ENCODE measurements at places on chromosomes 11 and 22. TPM values are rescaled to one million over a fixed set of nuclear protein-coding genes. Genes with fewer than 3 reads are reported as not detected.

- peak overlapping the region; percentile 83 for H3K27ac ChIP-seq
- H3K4me3 ChIP-seq, result no peak overlapping the region
- DNase-seq, result no peak
- H3K27me3 ChIP-seq, result no peaks in the 10 kb centered on the region
- H3K36me3 ChIP-seq, result no peaks in the 10 kb centered on the region
- H3K4me1 ChIP-seq, result peaks cover 18% of the 10 kb centered on the region
Observed at GRCh38 chr11:61978703-61979661, 11.5 kb upstream of the FTH1 start.

DNA sequence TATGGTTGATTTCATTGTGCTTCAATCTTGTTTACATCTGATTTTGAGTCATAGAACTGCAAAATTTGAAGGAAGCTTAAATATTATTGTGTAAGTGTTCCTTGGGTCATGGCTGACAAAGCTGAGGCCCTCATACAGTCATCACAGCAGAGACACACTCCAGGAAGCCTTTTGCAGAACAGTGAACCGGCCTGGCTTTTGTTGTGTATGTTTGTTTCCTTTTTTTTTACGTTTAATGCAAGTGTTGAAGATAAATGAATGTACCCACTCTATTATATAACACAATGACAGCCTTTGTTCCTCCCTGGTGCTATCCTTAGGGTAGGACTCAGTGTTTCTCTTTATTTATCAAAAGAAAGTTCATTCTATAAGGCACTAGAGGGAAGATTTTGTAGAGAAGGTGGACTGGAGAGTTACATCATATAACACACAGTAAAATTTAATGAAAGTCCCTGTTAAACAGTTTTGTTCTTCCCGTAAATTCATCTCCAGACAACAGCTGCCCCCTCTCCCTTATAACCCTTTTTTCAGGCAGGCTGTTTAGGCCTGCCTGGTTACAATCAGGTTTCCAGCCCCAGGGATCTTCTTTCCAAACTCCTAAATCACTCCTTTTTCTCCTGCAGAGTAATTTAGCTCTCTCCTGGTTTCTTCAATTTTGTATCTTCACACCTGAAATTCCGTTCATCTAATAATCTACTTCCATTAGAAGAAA, 34.3 kb upstream of the CSTF3 start:
- no peak for DNase-seq
- no peaks in the 10 kb centered on the region for H3K4me1 ChIP-seq
- H3K27ac ChIP-seq, result no peak overlapping the region
- H3K36me3 ChIP-seq, result no peaks in the 10 kb centered on the region
- no peak overlapping the region for H3K4me3 ChIP-seq

DNA sequence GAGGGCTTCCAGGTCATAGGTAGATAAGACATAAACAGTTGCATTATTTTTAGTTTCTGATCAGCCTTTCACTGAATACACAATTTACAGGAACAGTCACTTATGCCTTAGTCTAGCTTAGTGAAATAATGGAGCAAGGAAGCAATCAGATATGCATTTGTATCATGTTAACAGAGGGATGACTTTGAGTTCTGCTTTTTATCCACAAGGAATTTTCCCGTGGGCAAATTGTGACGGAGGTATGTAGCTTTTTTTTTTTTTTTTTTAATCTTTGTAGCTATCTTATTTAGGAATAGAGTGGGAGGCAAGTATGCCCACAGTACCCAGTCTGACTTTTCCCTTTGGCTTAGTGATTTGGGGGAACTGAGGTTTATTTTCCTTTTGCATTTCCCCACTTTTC, 3.4 kb upstream of the NLRP10 start:
- no peak overlapping the region for H3K4me3 ChIP-seq
- H3K4me1 ChIP-seq, result no peaks in the 10 kb centered on the region
- no peak overlapping the region for H3K27ac ChIP-seq
- H3K36me3 ChIP-seq, result no peaks in the 10 kb centered on the region

- H3K4me3 ChIP-seq, result no peak overlapping the region
- DNase-seq, result no peak
- no peaks in the 10 kb centered on the region for H3K36me3 ChIP-seq
- H3K27me3 ChIP-seq, result no peaks in the 10 kb centered on the region
- no peaks in the 10 kb centered on the region for H3K4me1 ChIP-seq
- no peak overlapping the region for H3K27ac ChIP-seq
Observed at GRCh38 chr11:80041136-80042000, 600.5 kb upstream of the TENM4 start.

DNA sequence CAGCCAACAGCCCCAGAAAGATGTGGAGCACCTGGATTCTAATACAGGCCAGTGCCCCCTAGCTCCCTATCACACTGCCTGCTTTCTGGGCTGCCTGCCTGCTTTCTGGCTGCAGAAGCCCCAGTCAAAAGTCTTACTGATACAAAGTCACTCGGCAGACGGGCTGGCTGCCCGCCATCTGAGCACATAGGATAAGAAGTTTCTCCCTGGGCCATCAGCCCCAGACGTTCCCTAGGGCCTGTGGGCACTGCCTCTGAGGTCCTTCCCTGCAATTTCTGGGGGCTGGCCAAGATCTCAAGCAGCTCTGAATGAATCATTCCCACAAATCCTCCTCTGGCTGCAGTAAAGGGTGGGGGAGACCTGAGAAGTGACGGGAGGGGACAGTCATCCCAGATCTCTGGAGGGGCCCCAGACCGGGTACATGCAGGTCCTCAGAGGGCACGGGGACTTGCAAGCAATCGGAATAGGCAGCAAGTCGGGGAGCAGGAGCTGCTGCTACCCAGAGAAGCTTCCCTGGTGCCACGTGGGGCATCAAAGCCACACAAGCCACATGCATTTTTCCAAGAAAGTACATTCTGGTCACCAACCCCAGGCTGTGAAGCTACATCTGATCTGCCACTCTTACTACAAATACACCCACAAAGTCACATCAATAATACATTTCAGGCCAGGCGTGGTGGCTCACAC, 4.7 kb downstream of the TPST2 start:
- H3K4me1 ChIP-seq, result peaks cover 15% of the 10 kb centered on the region
- DNase-seq, result no peak
- H3K27ac ChIP-seq, result no peak overlapping the region
- H3K4me3 ChIP-seq, result no peak overlapping the region
- no peaks in the 10 kb centered on the region for H3K27me3 ChIP-seq

DNA sequence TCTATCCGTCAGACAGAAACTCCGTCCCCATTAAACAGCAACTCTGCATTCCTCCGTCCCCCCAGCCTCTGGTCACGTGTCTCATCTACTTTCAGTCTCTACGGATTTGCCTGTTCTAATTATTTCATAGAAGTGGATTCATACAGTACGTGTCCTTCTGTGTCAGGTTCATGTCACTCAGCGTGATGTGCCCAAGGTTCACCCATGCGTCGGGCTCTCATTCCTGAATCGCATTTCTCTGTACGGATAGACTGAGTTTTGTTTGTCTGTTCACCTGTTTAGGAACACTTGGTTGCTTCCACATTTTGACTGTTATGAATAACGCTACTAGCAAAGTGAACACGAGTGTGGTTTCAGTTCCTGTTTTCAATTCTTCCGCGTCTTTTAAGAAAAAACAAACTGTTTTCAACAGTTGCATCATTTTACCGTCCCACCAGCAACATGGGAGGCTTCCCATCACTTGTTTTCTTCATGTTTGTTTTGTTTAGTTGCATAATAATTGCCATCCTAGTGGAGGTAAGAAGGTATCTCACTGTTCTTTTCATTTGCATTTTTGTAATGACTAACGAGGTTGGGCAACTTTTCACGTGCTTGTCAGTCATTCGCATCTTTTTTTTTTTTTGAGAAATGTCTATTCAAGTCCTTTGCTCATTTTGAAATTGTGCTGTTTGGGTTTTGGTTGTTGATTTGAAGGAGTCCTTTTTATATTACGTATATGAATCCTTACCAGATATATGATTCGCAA, 8.9 kb upstream of the NLRP6 start:
- peak overlapping the region; percentile 10 for H3K4me3 ChIP-seq
- H3K27ac ChIP-seq, result peak overlapping the region; percentile 82
- no peaks in the 10 kb centered on the region for H3K36me3 ChIP-seq
- peaks cover 13% of the 10 kb centered on the region for H3K4me1 ChIP-seq
- no peak for DNase-seq

DNA sequence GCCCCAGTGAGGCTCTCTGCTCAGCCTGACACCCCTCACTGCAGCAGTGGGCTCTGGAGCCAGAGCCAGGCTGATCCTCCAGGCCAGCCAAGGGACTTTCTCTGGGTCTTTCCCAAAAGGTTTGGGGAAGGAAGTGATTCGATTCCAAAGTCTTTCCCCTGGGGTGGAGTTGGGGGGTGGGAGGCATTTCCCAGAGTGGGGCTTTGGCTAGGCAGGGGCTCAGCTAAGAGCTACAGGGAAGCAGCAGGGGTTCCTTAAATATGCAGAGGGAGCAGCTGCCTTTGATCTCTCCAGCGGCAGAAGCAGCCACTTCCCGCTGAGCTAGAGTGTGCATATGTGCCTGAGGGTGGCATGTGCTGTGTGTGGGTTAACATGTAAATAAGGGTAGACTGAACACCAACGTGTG, 192.9 kb downstream of the INSC start:
- H3K36me3 ChIP-seq, result no peaks in the 10 kb centered on the region
- no peak overlapping the region for H3K4me3 ChIP-seq
- DNase-seq, result no peak

The YAP1 gene
- 143 TPM for total RNA-seq

The DDTL gene
- total RNA-seq, result 1.9 TPM

The TRPT1 gene
- total RNA-seq, result 23.9 TPM

The PPP2R1B gene
- 17.6 TPM for total RNA-seq

All from esophagus squamous epithelium (tissue), 5 donors.